ENCODE measurements at places on chromosomes 1 and 21. TPM values are rescaled to one million over a fixed set of nuclear protein-coding genes. Genes with fewer than 3 reads are reported as not detected.

AMY1B gene
- 15.6 TPM for polyA plus RNA-seq

VSIG8 gene
- 0.13 TPM for polyA plus RNA-seq

ANGPTL1 gene
- 2.6 TPM for polyA plus RNA-seq

CELF3 gene
- polyA plus RNA-seq: 0.11 TPM

NADK gene
- 144 TPM for polyA plus RNA-seq

CCDC27 gene
- polyA plus RNA-seq: not detected

STPG1 gene
- 9.5 TPM for polyA plus RNA-seq

HHIPL2 gene
- polyA plus RNA-seq: 0.40 TPM

PLCH2 gene
- 2.1 TPM for polyA plus RNA-seq

MXRA8 gene
- polyA plus RNA-seq: 38.5 TPM

LHX8 gene
- polyA plus RNA-seq: not detected

HRNR gene
- polyA plus RNA-seq: 0.02 TPM

SAMSN1 gene
- 184 TPM for polyA plus RNA-seq

LCE1E gene
- not detected for polyA plus RNA-seq

EVA1B gene
- 33.9 TPM for polyA plus RNA-seq

PODN gene
- polyA plus RNA-seq: 16.4 TPM

AADACL3 gene
- polyA plus RNA-seq: not detected

SH2D1B gene
- 1.6 TPM for polyA plus RNA-seq

KRTAP7-1 gene
- polyA plus RNA-seq: not detected

GPR37L1 gene
- 0.04 TPM for polyA plus RNA-seq

LORICRIN gene
- polyA plus RNA-seq: not detected

NTMT2 gene
- polyA plus RNA-seq: not detected

CSMD2 gene
- 0.49 TPM for polyA plus RNA-seq

ICOSLG gene
- polyA plus RNA-seq: 2.5 TPM

TBX19 gene
- polyA plus RNA-seq: 1.4 TPM

IQCC gene
- polyA plus RNA-seq: 1.6 TPM

LINGO4 gene
- 0.05 TPM for polyA plus RNA-seq

LIN28A gene
- not detected for polyA plus RNA-seq

MRAP gene
- polyA plus RNA-seq: 0.24 TPM

C4BPA gene
- polyA plus RNA-seq: 213 TPM

CRYBG2 gene
- 1.5 TPM for polyA plus RNA-seq

FCER1A gene
- 0.05 TPM for polyA plus RNA-seq

FCGR2B gene
- polyA plus RNA-seq: 12.0 TPM

ABCG1 gene
- polyA plus RNA-seq: 11.5 TPM

EFNA1 gene
- 149 TPM for polyA plus RNA-seq

KCTD3 gene
- 13.9 TPM for polyA plus RNA-seq

ECM1 gene
- 12.3 TPM for polyA plus RNA-seq

SPRR2E gene
- 0.60 TPM for polyA plus RNA-seq

USP21 gene
- 18.2 TPM for polyA plus RNA-seq

NFASC gene
- polyA plus RNA-seq: 2.8 TPM

CCDC30 gene
- polyA plus RNA-seq: 1.5 TPM

WNT4 gene
- 0.94 TPM for polyA plus RNA-seq

SEC16B gene
- 2.6 TPM for polyA plus RNA-seq

CLDN19 gene
- polyA plus RNA-seq: 0.01 TPM

AADACL4 gene
- not detected for polyA plus RNA-seq

SPRR1B gene
- polyA plus RNA-seq: 1.9 TPM

FCAMR gene
- polyA plus RNA-seq: 0.18 TPM

S100A7 gene
- not detected for polyA plus RNA-seq

PDC gene
- polyA plus RNA-seq: not detected

FMO2 gene
- polyA plus RNA-seq: 78.2 TPM

F5 gene
- polyA plus RNA-seq: 1.5 TPM

OPTC gene
- polyA plus RNA-seq: not detected

NKAIN1 gene
- not detected for polyA plus RNA-seq

CDCP2 gene
- polyA plus RNA-seq: 0.02 TPM

SCAF4 gene
- 11.9 TPM for polyA plus RNA-seq

SLC1A7 gene
- 0.81 TPM for polyA plus RNA-seq

HES4 gene
- 16.6 TPM for polyA plus RNA-seq

DNASE2B gene
- polyA plus RNA-seq: 0.29 TPM

RORC gene
- polyA plus RNA-seq: 8.4 TPM

All from lung (tissue), 17 donors.